ENCODE measurements at places on chromosomes 3 and 15. TPM values are rescaled to one million over a fixed set of nuclear protein-coding genes. Genes with fewer than 3 reads are reported as not detected.

ARL6 gene
- total RNA-seq = 4.3 TPM

TRH gene
- not detected for total RNA-seq

TMEM207 gene
- total RNA-seq = not detected

PRR20G gene
- total RNA-seq = not detected

DNA sequence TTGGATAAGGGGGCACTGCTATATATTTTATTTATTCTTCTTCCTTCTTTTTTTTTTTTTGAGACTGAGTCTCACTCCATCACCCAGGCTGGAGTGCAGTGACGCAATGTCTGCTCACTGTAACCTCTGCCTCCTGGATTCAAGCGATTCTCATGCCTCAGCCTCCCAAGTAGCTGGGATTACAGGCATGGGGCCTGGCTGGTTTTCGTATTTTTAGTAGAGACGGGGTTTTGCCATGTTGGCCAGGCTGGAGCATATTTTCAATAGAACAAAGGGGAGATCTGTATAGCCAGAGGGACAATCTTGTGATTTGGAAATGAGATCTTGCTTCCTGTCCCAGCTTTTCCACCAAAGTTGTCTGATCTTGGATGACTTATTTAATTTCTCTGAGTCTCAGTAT, 133.1 kb upstream of the ABHD17C start:
- no peaks in the 10 kb centered on the region for H3K27me3 ChIP-seq
- no peaks in the 10 kb centered on the region for H3K36me3 ChIP-seq
- no peaks in the 10 kb centered on the region for H3K4me1 ChIP-seq
- no peak overlapping the region for H3K4me3 ChIP-seq
- DNase-seq = no peak

- peaks cover 31% of the 10 kb centered on the region for H3K4me1 ChIP-seq
- no peak overlapping the region for H3K27ac ChIP-seq
- no peak for DNase-seq
- H3K27me3 ChIP-seq = no peaks in the 10 kb centered on the region
- no peaks in the 10 kb centered on the region for H3K36me3 ChIP-seq
Measured at GRCh38 chr3:61814674-61815073, 253.3 kb downstream of the PTPRG start.

- no peak overlapping the region for H3K27ac ChIP-seq
- peaks cover 6% of the 10 kb centered on the region for H3K4me1 ChIP-seq
- H3K27me3 ChIP-seq = no peaks in the 10 kb centered on the region
- DNase-seq = no peak
- H3K36me3 ChIP-seq = no peaks in the 10 kb centered on the region
Measured at GRCh38 chr15:74182131-74182530, 8.6 kb downstream of the ISLR start.

- H3K4me3 ChIP-seq = no peak overlapping the region
- H3K4me1 ChIP-seq = no peaks in the 10 kb centered on the region
- H3K27me3 ChIP-seq = no peaks in the 10 kb centered on the region
- H3K36me3 ChIP-seq = no peaks in the 10 kb centered on the region
Measured at GRCh38 chr3:43503067-43503728, 118.6 kb downstream of the ANO10 start.

DNA sequence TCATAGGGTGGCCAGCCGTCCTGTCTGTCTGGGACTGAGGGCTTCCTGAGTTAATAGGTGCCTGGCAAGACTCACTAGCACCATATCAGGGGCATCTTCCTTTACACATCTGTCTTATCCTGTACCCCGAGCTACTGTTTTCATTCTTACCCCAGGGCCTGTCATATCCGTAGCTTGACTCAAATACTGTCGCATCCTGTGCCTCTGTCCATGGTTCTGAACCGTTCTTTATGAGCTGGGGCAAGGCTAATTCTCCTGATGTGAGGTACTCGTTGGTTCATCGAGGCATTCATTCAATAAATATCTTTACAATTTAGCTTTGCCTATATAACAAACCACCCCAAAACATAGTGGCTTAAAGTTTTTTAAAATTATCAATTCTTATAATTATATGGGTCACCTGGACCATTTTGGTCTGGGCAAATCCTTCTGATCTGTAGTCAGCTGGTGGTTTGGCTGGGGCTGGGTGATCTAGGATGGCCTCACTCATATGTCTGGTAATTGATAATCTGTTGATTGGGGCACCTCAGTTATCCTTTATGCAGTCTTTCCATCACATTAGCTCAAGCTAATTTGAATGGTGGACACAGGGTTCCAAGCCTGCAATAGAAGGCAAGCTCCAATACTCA, 121.2 kb downstream of the TLE3 start:
- H3K27ac ChIP-seq = no peak overlapping the region
- no peaks in the 10 kb centered on the region for H3K27me3 ChIP-seq
- no peak for DNase-seq
- H3K4me3 ChIP-seq = no peak overlapping the region

DNA sequence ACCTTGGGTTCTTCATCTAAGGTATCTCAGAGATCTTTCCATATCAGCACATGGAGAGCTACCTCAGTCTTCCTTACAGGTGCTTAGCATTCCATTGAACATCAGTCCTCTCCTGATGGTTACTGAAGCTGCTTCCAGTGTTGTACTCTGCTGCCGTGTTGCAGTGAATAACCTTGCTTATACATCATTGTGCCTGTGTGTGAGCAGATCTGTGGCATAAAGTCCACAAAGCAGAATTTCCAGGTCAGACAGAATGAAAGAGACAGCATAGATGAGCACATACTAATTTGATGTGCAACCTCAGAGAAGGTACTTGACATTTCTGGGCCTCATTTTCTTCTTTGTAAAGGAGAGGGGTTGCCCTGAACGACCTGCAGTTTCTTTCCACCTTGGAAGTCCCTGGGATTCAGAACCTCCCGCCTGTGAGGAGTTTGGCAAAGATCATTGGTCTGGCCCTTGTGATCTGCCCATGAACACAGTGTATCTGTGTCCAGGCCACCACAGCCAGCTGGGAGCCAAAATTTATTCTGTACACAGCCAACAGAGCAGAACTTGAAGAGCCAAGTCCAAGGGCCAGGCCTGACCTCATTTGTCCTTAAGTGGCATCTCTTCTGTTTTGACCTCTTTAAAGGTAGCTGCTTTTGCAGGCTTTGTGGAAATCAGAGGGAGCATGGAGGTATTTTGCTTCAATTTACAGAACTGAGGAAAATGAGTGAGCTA, 57.2 kb upstream of the SLC7A14 start:
- no peak overlapping the region for H3K27ac ChIP-seq
- H3K27me3 ChIP-seq = no peaks in the 10 kb centered on the region
- no peak overlapping the region for H3K4me3 ChIP-seq
- no peaks in the 10 kb centered on the region for H3K4me1 ChIP-seq

DNA sequence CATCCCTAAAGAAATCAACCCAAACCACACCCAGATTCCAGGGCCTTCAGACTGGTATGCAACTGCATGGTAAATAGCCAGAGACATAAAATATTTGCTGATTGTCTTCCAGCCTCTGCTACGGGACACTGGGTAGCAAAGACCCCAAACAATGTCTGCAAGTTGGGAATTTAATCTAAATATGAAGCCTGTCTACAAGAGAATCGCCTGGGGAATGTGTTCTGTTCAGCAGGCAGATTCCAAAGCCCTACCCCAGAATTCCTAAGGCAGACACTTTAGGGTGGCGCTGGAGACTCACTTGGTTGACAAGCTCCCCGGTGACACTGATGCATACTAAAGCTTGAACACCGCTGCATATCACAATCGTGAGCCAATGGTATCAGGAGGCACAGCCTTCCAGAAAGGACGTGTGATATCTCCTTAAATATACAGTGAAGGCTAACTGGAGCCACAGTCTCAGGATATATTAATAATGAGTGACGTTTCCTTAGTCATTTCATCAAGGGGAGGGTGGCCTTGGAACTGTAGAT, 684.1 kb downstream of the NTRK3 start:
- H3K36me3 ChIP-seq = no peaks in the 10 kb centered on the region
- no peaks in the 10 kb centered on the region for H3K27me3 ChIP-seq
- no peaks in the 10 kb centered on the region for H3K4me1 ChIP-seq
- H3K27ac ChIP-seq = no peak overlapping the region
- no peak overlapping the region for H3K4me3 ChIP-seq
- no peak for DNase-seq

DNA sequence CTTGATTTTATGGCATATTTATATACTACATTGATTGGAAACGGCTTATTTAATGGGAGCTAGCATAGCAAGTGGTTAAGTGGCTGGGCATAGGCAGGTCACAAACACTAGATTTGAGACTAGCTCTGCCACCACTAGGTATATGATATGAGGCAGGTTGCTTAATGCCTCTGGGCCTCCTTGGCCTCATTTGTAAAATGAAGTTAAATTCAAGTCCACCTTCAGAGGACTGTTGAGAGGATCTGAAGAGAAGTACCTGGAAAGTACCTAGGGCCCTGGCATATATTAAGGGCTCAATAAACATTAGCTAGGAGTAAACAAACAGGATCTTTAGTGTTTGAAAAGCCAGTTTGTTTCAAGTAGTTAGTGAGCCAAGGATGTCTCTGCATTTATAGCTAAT, 166.4 kb upstream of the FEZF2 start:
- no peak overlapping the region for H3K4me3 ChIP-seq
- H3K36me3 ChIP-seq = no peaks in the 10 kb centered on the region
- DNase-seq = no peak
- no peak overlapping the region for H3K27ac ChIP-seq
- H3K27me3 ChIP-seq = peaks cover 5% of the 10 kb centered on the region

DNA sequence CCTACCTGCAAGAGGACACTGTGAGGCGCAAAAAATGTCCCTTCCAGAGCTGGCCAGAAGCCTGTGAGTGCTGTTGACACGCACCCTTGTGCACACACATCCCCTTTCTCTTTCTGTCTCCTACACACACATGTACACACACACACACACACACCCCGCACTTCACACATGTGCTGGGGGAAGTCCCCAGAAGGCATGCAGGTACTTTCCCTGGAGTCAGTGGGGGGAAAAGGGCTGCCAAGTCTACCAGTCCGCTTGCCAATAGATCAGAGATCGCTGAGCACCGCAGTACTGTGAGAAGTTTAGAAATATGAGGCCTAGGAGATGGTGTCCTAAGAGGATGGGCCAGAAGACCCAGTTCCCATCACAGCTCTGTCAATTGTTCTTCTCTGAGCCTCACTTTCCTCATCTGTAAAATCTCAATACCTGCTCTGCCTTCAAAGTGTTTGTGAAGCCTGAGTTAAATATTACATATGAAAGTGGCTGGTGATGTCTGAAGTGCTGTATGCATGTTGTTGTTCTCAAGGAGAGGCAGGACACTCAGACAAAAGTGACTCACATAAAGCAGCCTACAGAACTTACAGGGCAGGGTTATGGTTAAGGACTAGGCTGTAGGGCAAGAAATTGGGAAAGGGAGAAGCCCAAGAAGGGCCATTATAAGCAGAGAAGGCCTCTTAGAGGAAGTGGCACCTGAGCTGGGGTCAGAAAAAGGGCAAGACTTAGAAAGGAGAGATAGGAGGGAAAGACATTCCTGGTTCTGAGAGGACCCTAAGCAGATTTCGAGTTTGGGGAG, 6.8 kb downstream of the IL17RE start:
- no peak overlapping the region for H3K27ac ChIP-seq
- DNase-seq = no peak
- H3K27me3 ChIP-seq = no peaks in the 10 kb centered on the region
- H3K4me3 ChIP-seq = no peak overlapping the region
- no peaks in the 10 kb centered on the region for H3K4me1 ChIP-seq

DNA sequence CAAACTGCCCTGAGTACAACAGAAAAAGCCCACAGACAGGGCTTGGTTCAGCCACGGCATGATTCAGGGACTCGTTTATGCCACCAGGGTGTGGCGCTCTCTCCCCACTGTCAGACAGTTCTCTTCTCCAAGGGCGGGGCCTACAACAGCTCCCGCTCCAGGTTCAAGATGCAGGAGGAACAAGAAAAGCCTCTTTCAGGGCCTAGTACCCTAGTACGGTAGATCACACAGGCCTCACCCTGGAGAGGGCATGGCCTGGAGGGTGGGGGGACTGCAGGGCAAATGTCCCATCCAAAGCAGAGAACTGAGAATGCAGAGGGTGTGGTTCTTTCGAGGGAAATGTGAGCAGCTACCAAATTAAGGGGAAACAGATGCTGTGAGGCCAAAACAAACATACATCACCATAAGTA, 12.0 kb downstream of the MESD start:
- no peak for DNase-seq
- no peak overlapping the region for H3K27ac ChIP-seq
- peaks cover 28% of the 10 kb centered on the region for H3K36me3 ChIP-seq
- no peak overlapping the region for H3K4me3 ChIP-seq
- H3K27me3 ChIP-seq = no peaks in the 10 kb centered on the region

DNA sequence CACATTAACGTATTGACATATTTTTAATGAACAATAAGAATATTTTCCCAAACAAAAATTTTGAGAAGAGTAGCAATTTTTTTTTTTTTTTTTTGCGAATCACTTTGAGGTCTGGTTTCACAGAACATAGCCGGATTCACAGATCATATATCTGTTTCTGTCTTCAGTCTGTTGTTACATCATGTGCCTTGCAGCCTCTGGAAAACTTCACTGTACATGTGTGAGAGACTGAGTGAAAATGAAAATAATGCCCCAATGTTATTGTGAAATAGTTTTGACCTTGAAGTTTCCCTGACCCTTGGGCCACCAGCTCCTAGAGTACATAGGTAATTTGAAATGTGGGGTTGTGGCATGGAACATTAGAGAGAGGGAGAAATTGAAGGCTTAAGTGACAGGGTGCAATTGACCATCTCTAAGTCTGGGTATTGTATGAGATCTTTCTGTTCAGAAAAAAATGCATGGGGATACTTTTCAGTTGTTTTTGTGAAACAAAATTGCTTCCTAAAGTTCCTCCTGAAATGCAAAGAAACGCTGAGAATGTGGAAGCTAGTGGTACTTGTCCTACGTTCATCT, 14.0 kb downstream of the ITPR1 start:
- no peak overlapping the region for H3K27ac ChIP-seq
- H3K36me3 ChIP-seq = no peaks in the 10 kb centered on the region
- H3K4me3 ChIP-seq = no peak overlapping the region
- H3K27me3 ChIP-seq = no peaks in the 10 kb centered on the region

GRCh38 chr3:140359233-140359995, 318.4 kb upstream of the TRIM42 start:
- H3K27me3 ChIP-seq = no peaks in the 10 kb centered on the region
- H3K27ac ChIP-seq = no peak overlapping the region
- no peaks in the 10 kb centered on the region for H3K36me3 ChIP-seq

DNA sequence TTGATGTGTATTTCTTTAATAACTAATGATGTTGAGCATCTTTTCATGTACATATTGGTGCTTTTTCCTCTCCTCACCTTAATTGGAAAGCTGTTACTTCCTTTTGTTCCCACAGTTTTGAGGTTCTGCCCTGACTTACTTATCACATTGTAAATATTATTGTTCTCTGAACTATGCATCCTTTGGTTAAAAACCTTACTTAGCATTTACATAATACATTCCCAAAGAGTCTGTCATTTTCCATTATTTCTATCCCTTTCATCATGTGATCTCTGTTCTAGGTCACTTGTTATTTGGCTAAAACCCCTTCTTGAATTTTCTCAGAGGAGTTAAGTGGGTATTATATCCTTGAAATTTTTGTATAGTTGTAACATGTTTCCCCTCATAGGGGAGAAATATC, 33.0 kb downstream of the SLC12A6 start:
- DNase-seq = no peak
- H3K27ac ChIP-seq = no peak overlapping the region
- no peaks in the 10 kb centered on the region for H3K4me1 ChIP-seq

- no peaks in the 10 kb centered on the region for H3K36me3 ChIP-seq
- no peaks in the 10 kb centered on the region for H3K27me3 ChIP-seq
- peaks cover 34% of the 10 kb centered on the region for H3K4me1 ChIP-seq
- no peak overlapping the region for H3K4me3 ChIP-seq
Measured at GRCh38 chr15:101608201-101608600, 44.0 kb downstream of the TM2D3 start.

GRCh38 chr3:51619983-51620382, 51.1 kb upstream of the TEX264 start:
- H3K27ac ChIP-seq = no peak overlapping the region
- H3K4me1 ChIP-seq = peaks cover 22% of the 10 kb centered on the region
- no peak for DNase-seq
- H3K36me3 ChIP-seq = no peaks in the 10 kb centered on the region
- no peak overlapping the region for H3K4me3 ChIP-seq

Measured in gastrocnemius medialis (tissue), 4 donors.